ENCODE measurements at places on chromosomes 1 and 21. TPM values are rescaled to one million over a fixed set of nuclear protein-coding genes. Genes with fewer than 3 reads are reported as not detected.

DNA sequence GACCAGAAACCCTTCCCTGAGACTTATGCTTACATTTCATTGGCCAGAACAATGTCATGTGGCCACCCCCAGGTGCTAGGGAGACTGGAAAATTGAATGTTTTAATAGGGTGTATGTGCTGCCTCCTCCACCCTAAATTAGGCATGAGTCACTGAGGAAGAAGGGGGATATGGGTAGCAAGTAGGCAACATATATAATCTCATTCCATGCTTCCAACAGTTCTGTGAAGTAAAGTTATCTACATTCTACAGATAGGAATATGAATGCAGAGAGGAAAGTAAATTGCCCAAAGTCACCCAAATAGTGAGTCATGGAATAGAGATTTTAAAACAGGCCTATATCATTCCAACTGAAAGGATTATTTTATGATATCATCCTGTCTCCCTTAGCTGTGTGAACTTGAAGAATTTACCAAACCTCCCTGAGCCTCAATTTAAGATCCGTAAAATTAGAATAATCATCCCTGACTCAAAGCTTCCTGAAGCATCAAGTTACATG lies 168.6 kb upstream of the FGGY start:
- no peak for DNase-seq

DNA sequence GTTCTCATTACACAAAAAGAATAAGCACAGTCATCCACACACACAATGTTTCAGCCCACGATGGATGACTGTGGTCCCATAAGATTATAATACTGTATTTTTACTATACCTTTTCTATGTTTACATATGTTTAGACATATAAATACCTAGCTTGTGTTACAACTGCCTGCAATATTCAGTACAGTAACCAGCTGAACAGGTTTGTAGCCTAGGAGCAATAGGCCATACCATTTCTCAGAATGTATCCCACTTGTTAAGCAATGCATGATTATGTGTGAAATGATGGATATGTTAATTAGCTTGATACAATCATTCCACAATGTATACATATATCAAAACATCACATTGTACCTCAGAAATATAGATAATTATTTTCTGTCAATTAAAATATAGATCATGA lies 33.2 kb upstream of the SAMD13 start:
- DNase-seq = no peak

GRCh38 chr21:32578107-32578691 lies 7.1 kb downstream of the TCP10L start:
- no peak for DNase-seq

DNA sequence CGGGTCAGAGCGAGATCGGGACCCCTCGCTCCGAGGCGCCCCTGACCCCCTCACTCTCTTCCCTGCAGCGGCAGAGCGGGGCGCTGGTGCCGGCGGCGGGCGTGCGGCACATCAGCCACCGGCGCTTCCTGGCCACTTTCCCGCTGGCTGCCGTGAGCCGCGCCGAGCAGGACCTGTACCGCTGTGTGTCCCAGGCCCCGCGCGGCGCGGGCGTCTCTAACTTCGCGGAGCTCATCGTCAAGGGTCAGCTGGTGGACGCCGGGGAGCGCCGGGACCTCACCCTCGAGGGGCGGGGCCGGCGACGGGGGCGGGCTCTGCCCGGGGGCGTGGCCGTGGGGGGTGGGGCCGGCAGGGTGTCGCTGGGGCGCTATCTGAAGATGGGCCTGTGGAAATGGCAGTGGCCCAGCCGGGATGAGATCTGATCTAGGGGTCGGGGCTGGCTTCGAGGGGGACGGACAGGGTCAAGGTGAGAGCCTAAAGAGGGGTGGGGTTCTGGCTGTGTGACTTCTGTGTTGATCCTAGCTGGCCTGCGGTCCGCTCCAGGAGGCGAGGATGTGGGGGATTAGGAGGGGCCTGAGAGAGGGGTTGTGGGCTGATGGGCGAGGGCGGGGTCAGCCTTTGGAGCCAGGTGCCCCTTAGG lies 23.6 kb downstream of the PTPRU start:
- DNase-seq = peak; percentile 51

DNA sequence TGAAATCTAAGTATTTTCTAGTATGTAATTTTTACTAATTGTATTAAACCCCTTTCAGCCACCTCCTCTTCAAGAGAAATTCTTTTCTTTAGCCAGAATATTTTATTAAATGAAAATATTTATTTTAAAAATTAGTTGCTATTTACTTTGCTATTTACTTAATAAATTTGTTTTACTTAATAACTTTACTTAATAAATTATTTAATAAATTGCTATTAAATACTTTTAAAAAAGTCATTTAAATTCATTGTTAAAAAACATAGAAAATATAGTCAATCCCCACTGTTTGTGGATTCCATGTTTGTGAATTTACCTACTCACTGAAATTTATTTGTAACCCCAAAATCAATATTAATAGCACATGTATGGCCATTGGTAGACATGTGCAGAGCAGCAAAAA lies 105.6 kb downstream of the ATP1B1 start:
- DNase-seq = no peak

Gene LRRC71
- total RNA-seq = not detected

GRCh38 chr1:56223968-56224367 lies 355.4 kb downstream of the PLPP3 start:
- no peak for DNase-seq

Gene FCRL2
- 0.11 TPM for total RNA-seq

GRCh38 chr1:167331650-167332049 lies 111.0 kb downstream of the POU2F1 start:
- no peak for DNase-seq

DNA sequence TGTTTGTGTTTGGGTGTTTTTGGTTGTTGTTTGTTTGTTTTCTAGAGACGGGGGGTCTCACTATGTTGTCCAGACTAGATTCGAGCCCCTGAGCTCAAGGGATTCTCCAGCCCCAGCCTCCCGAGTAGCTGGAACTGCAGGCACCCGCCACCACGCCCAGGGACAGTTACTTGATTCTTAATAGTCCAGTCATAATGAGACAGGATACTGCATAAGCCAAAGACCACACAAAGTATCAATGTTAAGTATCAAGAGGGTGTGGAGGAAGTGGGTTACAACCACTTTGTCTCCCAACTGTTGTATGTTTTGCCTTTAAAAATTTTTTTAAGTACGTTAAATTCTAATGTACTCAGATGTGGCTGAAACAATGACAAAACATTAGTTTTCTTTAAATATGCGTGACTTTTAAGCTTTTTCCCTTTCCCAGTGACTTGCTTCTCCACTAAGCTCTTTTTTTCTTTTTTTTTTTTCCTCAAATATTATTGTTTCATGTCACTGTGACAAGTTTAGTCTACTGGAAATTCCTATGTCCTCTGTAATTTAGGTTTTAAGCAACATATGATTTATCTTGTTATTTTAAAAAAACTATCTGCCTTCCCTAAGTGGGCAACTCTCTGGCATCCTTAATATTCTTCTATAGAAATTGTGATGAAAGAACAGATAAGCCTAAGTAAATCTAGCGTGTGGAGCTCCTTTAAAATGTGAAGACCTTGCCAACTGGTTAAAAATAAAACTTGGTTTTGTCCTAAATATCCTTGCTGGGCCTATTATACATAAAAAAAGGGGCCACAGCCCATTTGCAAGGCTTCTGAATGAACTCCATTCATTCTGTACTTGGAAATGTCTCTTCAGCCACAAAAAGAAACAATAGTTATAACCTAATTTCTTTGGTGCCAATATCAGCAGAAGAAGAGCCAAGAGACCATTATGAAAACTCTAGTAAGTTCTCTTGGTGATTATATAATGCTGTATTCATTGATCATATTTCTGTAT lies 56.2 kb upstream of the DPH5 start:
- peak; percentile 32 for DNase-seq

DNA sequence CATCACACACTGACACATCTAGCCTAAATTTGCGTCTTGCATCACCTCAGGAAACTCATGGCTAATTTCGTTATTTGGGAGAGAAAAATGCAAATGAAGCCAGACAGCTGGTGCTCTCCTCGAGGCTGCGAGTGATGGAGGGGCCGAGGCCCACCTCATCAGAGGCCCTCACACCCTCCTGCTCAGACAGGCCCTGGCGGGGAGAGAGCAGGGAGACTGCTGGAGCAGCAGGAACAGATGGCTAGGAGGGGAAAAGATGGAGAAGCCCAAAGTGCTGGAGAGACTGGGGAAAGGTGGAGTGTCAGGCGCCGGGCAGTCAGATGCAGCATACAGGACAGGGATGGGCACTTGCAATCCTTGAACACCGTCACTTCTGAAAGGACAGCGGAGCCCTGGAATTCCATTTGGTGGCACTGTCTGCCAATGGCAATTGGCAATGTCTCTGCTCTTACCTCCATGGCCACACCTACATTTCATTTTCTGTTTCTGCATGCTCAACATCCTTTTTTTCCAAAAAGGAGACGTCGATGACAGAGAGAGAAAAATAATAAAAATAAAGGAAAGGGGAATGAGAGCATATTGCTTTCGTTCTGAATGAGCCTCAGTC lies 286.2 kb downstream of the SPATA17 start:
- no peak for DNase-seq

DNA sequence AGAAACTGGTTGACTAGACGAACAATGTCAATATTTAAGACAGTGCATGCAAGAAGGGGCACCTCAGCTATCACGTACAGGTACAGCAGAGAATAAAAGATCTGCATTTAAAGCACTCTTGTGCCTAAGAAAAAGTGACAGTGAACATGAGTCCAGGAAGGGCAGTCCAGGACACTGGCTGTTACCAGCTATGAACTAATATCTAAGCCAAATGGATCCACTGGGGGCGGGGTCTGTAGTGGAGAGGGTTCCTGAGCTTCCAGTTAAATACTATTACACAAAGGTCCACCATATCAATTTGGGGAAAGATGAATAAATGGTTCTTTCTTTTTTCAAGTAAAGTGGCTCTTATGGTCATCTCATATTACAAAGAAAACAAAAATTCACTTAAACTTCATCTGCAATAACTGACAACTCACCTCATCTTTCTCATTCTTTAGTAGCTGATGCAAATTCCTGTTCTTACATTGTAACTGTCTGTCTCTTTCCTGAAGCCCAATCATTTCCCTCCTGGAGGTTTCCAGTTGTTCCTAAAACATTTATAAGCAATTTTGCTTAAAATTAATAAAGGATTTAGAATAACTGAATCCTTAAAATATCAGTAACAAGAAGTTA lies 24.5 kb downstream of the SSX2IP start:
- no peak for DNase-seq

- no peak for DNase-seq
Observed at GRCh38 chr1:24639881-24640280, 3.2 kb upstream of the SRRM1 start.

- no peak for DNase-seq
Observed at GRCh38 chr1:37020653-37021277, 13.6 kb downstream of the GRIK3 start.

Gene GBP6
- 0.08 TPM for total RNA-seq

DNA sequence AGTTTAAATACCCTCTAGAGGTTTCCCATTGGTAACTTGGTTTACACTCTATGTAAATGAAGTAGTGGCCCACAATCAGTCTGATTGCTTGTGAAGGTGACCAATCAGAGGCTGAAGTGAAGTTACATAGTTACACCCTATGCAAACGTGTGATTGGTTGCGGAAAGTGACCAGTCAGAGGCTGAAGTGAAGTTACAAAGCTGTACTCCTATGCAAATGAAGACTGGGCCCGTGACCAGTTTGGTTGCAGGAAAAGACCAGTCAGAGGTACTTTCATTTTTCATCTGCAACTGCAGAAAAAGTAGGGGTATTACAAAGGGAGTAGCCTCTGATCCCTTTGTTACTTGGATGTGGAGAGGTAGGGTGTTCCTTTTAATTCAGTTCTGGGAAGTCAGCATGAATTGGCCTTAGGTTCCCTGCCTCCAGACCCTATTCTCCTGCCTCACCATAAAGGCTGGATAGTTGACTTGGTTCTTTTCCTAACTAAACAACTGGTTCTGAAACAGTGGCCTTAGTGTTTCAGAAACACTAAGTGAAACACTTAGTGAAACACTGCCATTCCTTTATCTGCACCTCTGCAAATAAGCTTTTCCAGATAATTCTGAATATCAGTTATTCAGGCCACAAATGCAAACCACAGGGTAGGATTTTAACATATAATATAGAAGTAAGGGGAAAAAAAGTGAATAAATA lies 39.3 kb downstream of the MAGI3 start:
- DNase-seq = no peak

GRCh38 chr21:35050348-35051286 lies 1.5 kb upstream of the RUNX1 start:
- DNase-seq = peak; percentile 41

- DNase-seq = no peak
Observed at GRCh38 chr1:11720525-11720924, 15.4 kb upstream of the AGTRAP start.

GRCh38 chr1:244387415-244387814 lies 64.3 kb downstream of the ADSS2 start:
- no peak for DNase-seq

GRCh38 chr1:160544647-160545046 lies 21.6 kb upstream of the SLAMF6 start:
- no peak for DNase-seq

DNA sequence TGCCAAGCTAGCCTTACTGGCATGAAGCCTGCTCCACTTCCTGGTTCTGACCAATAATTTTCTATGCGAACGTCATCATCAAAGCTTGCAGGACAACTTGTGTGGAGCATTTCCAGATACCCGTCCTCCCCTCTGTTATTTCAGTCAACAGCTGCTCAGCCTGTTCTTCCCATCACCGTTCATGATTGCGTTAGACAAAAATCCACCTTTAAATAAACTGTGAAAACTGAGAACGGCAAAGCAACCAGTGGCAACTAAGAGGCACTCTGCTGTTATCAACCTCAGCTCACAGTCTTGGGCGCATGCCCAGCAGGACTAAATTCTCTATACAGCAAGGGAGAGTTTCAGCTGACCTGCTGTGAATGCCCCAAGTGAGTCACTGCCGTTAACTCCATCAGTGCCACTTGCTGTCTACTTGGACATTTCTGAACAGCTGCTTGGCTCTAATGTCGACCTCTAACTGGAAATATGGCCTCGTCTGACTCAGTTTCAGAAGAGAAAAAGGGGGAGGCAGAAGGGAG lies 207.4 kb upstream of the RUNX1 start:
- no peak for DNase-seq

GRCh38 chr1:234716908-234717375 lies 107.0 kb upstream of the IRF2BP2 start:
- no peak for DNase-seq

- no peak for DNase-seq
Observed at GRCh38 chr21:44087426-44088400, 19.5 kb upstream of the PWP2 start.

DNA sequence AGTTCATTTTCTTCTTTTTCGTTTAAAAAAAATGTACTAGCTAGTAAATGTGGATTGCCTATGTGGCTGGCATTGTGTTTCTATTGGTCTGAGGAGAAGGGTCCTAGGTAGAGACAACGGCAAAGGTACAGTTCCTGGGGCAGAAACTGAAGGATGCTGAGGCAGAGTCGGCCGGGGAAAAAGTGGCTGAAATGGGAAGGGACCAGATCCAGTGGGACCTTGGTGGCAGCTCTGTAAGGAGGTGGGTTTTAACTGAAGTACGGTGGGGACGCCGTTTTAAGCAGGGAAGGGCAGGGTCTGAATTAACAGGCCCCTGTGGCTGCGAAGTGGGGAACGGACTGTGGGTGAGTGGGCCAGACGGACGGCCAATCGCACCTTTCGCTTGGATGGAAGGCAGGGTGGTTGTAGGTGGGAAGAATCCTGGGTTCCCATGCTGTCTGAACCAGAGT lies 420 bp upstream of the VPS13D start:
- DNase-seq = no peak

Gene COL11A1
- total RNA-seq = not detected

Gene KCNE2
- not detected for total RNA-seq

Gene BLACAT1
- not detected for total RNA-seq

Gene DNASE2B
- not detected for total RNA-seq

Gene RGS4
- not detected for total RNA-seq

Gene IVL
- total RNA-seq = not detected

Measured in CD4-positive, alpha-beta T cell (primary cell).